NCI-H1092 treated with DMSO at 0.1 percent for 48 hours (cell line): ENCODE measurements at places on chromosomes 12 and 14.
A peak's percentile ranks its signal among the peaks of the same experiment; 100 is the strongest.

- DNase-seq, result no peak
Observed at GRCh38 chr14:86027144-86027543, 497.2 kb downstream of the FLRT2 start.

DNA sequence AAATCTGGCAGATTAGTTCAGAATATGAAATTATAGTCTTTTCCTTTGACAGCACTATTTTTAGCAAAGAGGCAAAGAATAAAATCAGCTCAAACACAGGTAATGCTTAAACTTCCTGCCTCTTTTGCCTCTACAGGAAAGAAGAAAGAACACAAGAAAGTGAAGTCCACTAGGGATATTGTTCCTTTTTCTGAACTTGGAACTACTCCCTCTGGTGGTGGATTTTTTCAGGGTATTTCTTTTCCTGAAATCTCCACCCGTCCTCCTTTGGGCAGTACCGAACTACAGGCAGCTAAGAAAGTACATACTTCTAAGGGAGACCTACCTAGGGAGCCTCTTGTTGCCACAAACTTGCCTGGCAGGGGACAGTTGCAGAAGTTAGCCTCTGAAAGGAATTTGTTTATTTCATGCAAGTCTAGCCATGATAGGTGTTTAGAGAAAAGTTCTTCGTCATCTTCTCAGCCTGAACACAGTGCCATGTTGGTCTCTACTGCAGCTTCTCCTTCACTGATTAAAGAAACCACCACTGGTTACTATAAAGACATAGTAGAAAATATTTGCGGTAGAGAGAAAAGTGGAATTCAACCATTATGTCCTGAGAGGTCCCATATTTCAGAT, 17.4 kb downstream of the TMPO start:
- DNase-seq, result peak; percentile 16

- no peak for DNase-seq
Observed at GRCh38 chr12:41402801-41403200, 214.7 kb downstream of the PDZRN4 start.

GRCh38 chr14:93868165-93868564, 59.0 kb upstream of the FAM181A start:
- DNase-seq, result no peak

DNA sequence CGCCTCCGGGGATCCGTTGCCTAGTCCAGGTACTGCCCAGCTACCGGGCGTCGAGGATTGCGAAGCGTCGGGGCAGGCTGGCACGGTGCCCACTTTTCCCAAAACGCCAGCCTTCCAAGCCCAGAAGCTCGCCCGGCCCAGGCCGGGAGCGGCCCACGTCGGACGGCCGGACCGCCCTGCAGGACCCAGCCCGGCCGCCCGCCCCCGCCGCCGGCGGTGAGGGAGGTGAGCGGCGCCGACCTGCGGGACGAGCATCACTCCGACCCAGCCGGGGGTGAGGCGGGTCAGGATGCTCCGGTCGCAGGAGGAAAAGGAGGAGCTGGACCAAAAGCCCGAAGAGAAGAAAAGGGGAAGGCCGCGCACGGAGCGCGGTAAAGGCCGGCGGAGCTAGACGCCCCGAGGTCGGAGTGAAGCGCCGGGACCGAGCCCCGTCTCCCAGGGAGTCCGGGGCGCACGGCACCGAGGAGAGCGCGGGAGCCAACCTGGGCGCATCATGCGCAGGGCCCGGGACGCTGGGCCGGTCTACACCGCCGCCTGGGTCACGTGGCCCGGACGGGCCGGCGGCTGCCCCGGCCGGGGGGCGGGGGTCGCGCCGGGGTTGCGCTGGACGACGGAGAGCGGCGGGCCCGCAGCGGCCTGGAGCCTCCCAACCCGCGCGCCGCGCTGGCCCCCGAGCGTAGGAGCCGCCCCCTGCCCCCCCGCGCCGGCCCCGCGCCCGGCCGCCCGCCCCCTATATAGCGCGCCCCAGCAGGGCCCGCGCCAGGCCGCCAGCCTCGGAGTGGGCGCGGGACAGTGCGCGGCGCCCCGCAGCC, at the start of gene AQP5:
TSS of gene AQP5 (plus strand) at position 762 of the 812 bp plus-strand sequence. CDS start 146 bp downstream, outside the sequence.
- DNase-seq, result no peak

DNA sequence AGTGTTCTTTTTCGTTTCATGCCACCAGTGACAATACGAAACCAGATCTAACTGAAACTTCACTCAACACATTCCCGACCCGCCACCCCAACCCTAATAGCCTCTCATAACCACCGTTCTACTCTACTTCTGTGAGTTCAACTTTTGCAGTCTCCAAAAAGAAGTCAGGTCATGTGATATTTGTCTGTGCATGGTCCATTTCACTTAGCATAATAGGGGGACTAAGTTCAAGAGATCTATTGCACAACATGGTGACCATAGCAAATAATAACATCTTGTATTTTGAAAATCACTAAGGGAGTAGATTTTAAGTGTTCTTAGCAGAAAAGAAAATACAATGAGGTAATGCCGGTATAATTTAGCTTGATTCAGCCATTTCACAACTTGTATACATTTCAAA, 376.4 kb downstream of the DIO2 start:
- DNase-seq, result no peak

DNA sequence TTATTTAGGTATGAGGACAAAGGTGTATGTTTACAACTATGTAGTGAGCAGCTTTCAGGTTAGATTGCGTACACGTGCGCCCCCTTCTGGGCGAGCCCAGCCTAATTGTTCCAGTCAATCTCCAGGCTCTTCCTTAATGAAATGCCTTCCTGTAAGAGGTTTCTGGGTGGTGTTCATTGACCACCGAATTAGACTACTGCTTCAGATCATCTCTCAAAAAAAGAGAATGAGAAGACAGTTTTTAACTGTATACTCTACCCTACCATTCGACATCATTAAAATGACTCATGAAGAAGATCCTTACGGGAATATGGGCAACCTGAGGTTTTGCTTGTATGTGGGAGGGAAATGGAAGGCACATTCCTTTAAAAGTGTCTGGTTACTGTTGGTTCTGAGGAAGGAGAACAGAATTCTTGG, 2.1 kb downstream of the LUM start:
- peak; percentile 23 for DNase-seq

DNA sequence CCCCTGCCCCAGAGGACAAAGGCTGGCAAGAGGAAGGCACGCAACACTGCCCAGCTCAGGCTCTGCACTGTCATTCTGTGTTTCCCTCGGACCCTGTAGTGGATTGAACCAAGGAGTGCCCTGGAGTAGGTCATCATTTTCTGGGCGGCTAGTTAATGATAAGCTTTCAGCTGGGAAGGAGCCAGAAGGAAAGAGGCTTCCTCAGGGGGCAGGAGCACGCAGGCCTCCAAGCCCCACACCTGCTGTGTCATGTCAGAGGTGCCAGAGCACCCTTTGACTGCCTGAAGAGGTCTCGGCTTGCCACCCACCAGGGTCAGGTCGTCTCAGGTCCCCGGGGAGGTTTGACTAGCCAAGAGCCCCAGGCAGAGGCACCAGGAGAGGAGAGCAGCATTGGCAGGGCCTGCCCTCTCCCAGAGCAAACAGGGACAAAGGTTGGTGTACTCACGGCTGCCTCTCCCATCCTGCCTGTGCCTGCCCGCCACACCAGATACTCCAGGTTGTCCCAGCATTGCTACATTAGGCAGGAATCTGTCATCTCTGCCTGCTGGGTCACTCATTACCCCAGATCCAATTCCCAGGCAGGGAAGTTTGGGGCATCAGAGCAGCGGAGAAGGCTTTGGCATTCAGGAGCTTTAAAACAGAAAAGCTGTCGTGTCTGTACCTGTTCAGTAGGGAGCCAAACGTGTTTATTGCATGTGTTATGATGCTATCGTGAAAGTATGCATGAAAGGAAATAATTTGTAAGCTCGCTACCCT, 33.5 kb upstream of the ATP2A2 start:
- DNase-seq, result peak; percentile 4

GRCh38 chr14:101451166-101451565, 110.1 kb upstream of the DIO3 start:
- DNase-seq, result no peak

GRCh38 chr12:89216211-89216952, 135.9 kb downstream of the DUSP6 start:
- no peak for DNase-seq

GRCh38 chr12:94287245-94287628, 138.9 kb downstream of the PLXNC1 start:
- DNase-seq, result no peak

DNA sequence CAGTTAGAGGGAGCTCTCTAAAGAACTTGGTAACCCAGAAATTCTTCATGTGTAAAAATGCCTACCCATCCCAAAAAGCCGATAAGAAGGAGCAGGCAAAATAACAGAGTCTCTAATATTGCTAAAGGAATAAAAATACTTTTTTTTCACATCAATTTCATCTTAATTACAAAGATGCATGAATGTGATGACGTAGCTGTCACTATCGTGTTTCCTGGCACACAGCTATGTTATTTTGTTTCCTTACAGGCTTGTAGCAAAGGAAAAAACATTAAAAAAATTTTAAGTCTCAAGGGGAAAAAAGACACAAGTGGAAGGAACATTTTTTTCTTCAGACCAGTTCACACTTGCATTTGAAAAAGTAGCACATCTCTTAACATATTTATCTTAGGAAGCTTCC, 10.3 kb upstream of the LGALS3 start:
- no peak for DNase-seq

DNA sequence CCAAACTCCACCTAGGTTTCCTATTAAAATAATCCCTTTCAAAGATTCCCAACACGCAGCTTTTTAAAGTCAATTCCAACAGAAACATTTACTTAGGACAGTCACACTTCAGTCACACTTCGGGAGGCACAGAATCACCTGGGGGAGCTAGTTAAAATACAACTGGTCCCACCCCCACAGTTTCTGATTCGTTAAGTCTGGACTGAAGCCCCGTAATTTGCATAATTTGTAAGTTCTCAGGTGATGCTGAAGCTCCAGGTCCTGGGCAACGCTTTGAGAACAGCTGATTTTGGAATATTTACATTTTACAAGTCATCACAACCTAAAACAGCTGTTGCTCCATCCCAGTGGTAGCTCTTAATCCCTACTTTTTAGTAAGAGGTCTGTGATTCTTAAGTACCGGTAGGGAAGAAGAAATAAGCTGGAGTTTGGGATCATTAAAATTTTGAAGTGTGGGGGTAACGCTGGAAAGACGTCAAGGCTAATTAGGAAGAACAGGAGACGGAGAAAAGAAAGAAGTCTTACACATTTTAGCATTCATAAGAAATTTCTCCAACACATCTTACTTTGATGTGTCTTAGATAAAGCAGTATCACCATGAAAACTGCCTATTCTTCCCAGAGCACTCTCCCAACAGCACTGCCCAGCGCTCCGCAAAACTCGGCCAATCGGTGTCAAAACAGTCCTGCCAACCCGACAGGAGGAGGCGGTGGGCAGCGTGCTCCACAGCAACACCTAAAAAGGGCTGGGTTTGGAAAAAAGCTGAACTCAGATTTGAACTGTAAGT, 1.1 kb downstream of the IPO8 start:
- peak; percentile 48 for DNase-seq

DNA sequence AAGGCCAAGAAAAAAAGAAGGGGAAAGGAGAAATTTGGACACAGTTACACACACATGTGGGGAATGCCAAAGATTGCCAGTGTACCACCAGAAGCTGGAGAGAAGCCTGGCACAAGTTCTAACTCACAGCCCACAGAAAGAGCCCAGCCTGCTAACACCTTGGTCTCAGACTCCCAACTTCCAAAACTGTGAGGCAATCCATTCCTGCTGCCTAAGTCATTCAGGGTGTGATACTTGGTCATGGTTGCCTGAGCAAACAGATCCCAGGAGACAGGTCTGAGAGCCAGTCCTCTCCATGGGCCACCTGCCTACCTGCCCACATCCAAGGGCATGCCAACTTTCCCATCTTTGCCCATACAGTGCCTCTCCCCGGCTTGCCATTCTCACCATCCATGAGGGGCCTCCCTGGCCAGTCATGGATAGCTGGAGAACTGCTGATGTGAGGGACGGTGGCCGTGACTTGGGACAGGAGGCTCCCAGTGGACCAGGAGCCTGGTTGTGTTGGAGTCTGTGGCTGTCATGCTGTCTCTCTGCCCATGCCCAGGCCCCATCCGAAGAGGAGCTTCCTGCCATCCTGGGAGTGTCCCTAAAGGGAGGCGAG, 198.0 kb upstream of the RTL1 start:
- DNase-seq, result no peak

DNA sequence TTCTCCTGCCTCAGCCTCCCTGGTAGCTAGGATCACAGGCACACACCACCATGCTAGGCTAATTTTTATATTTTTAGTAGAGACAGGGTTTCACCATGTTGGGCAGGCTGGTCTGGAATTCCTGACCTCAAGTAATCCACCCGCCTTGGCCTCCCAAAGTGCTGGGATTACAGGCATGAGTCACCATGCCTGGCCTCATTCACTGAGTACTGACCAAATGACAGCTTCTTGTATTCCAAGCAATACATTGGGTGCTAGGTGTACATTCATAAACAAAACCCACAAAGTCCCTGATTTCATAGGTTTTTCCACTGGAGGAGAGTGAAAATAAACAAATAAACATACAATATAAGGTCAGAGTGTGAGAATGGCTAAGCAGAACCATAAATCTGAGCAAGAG, 136.3 kb downstream of the HELB start:
- no peak for DNase-seq

- no peak for DNase-seq
Observed at GRCh38 chr14:26486922-26487321, 110.9 kb downstream of the NOVA1 start.
